ENCODE measurements at places on chromosomes 5 and 9.

DNA sequence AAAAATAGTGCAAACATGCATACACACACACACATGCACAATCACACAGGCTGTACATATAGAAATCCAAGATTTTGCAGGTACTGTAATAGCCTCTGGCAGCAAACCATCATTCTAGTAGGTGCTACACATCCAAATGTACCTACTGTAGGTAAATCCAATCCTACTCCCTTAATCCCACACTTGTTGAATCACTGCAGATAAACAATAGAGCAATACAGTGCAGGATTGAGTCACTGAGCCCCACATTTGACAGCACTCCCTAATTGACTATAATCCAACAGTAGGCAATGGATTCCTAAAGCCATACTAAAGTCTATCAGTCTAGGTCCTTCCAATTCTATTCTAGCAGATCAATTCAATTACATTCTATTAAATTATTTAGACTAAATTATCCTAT is 1640.5 kb upstream of the CDH9 start:
- no peak for DNase-seq

DNA sequence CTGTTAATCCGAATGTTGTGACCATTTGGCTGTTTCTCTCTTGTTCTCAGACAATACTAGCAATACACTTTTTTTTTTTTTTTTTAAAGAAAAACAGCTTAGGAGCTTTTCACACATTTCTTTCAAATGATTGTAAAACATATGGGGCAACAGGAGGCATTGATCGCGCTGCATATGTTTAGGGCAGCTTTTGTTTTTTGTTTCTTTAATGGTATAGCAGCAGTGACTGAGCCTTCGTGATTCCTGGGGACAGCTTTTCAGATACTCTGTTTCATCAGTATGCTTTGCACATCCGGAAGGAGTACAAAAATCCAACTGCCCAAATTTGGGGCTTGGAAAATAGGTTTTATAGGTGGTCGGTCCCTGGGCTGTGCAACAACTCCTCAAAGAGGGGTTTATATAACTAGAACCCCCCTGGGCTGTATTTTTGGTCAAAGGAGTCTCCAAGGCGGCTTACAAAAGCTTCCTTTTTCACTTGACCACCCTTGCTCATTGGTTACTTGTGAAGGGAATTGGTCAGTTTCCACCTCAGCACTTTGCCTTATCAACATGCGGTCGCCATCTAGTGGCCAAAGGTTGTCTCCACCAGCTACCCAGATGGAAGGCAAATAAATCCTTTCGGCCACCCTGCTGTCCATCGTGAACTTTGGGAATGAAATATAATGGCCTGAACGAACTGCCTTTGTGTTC is 91.8 kb downstream of the PDE6A start:
- DNase-seq = no peak

DNA sequence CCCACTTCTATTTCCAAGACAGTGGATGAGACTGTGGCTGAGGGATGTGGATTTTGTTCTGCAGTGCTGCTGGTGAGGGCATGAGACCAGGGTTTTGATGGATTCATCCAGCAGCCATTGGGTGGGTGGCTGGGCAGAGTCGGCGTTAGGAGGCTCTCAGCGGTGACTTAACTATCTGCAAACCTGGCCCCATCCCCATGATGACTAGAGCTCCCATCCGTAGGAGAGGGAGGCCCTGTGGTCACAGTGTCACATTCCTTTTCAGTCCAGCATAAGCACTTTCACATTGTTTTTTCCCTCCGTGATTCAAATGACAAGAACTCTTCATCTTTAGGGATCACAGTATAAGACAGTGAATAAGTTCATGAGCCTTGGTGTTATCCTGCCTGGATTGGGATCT is 60.4 kb upstream of the SPRY4 start:
- no peak for DNase-seq

DNA sequence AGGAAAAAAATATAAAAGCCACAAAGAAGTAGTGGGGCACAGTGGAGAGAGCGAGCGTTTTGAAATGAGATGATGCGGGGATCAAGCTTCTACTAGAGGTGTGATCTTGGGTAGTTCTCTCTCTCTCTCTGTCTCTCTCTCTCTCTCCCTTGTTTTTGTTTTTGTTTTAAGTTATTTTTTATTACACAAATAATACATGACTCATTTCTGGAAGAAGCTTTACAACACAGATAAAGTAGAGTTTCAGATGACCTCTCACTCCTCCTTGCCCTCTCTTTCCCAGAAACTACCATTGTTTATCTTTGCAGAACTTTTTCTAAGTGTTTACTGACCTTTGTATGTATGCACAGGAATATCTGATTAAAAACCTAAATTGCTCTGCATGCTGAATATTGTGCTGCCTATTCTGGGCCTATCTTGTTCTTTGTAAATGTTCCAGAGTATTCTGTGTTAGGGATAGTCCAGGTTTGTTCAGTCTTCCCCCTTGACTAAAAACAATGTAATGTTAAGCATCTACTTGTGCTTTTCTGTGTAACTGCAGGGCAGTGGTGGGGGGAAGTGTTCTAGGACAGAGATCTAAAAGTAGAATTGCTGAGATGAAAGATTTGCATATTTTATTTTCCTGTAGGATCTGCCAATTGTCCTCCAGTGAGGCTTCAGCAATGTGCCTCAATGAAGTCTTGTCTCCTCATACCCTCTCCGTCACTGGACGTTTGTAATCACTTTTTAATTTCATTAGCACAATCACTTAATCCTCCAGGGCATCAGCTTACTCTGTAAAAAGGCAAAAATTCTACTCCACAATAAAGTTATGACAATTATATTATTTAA is 52.0 kb downstream of the FYB1 start:
- no peak for DNase-seq

DNA sequence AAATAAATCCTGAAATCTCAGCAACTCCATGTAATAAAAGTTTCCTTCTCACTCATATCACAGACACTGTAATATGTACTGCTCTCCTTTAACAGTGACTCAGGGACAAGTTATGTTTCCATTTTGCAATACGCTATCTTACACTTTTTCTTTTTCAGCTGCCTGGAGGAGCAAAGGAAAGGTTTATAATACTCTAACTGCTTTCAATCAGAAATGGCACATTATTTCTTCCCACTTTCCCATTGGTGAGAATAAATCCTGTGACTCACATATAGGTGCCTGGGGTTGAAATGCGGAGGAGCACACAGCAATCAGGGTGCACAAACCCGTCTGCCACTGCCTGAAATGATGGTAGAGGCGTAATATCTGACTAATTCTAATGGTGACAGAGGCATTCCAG is 186.6 kb downstream of the HINT1 start:
- DNase-seq = no peak

DNA sequence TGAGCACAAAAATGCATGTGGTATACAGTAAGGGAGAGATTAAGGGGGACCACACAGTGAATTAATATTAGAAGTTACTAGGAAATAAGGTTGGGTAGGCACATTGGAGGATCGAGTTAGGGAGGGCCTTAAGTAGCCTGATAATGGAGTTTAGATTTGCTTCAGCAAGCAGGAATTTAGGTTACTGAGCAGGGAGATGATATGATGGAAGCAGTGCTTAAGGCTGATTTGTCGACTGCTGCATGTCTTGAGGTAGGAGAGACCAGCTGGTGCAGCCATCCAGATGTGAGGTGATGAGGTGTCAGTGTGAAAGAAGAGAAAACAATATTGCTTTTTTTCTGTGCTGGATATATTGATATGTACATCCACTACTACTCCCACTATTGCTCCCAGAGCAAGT is 55.2 kb upstream of the ACTBL2 start:
- no peak for DNase-seq

DNA sequence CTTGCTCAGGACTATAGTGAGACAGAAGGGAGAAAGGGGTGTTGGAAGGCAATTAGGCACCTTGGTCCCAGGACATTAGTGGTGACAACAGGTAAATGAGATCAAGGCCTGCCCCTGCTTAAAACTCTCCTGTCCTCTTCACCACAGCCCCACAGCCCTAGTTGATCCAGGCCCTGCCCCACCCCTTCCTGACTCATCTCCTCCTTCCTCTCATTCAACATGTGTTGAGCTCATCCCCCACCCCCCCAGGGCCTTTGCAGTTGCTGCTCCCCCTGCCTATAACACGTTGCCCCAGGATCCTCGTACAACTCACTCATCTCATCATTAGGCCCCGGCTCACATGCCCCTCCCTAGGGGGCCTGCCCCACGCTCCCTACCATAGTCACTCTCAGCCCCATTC is 66.8 kb downstream of the TSPAN17 start:
- DNase-seq = no peak

GRCh38 chr9:37046683-37047082 is 12.6 kb upstream of the PAX5 start:
- no peak for DNase-seq

DNA sequence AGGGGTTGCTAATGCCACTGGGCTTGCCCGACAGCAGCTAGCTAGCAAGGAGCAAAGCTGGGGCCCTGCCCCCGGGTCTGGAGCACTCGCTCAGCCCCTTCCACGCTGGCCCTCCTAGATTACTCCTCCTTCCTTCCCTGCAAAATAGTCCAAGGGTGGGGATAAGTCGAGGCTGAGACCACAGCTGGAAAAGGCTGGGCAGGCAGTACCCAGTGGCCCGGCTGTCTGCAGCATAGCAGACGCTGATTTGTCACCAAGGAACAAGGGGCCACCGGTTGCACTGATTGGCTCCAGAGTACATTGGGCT is 73.9 kb downstream of the ADAMTS2 start:
- no peak for DNase-seq

DNA sequence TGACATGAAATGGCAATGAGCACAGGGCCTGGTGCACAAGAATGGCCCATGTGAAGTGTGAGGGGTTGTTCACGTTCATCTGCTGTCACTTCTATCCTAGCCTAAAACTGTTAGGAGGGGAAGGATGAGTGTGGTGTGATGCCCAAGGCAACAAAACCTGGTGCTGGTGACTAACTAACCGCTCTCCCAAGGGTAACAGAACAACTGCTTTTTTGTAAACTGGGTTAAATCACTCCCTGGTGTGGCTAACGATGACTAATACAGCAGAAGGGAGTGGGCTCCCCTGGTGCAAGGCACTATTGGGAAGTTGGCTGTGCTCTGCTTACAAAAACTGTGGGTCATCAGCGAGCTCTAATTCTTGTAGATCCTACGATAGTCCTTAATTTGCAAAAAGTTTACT is 103.2 kb upstream of the VCAN start:
- no peak for DNase-seq

DNA sequence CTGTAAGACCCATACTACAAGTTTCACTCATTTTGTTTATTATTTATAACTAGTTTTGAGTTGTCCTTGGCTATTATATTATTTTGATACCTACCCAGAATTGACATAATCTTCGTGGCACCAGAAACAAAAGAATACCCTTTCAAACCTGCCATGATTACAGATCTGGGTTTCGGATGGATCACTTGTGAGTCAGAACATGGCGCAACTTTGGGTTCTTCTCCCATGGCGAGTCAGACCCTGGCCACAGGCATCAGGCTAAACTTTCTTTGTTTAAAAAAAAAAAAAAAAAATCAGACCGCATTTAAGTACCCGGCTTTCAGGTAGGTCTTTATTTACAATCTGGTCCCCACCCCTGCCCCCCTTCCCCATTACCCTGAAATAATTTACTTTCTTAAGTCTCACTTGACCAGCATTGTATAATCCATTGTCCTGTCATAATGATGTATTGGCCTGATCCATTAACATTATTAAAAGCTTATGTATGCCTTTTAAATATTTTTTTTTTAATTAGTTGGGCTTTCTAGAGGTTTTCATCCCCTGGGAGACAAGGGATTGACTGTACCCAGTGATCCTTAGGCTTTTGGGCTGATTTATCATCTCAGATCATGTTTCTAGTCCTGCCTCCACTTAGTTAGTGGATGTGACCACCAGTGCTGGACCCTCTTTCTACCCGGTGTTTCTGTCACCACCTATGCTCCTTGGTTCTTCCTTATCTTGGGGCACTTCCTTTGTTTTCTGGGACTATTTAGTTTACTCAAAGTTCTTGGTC is 43.9 kb downstream of the F2RL2 start:
- DNase-seq = no peak

- no peak for DNase-seq
Measured at GRCh38 chr5:143499480-143500114, 96.1 kb upstream of the NR3C1 start.

DNA sequence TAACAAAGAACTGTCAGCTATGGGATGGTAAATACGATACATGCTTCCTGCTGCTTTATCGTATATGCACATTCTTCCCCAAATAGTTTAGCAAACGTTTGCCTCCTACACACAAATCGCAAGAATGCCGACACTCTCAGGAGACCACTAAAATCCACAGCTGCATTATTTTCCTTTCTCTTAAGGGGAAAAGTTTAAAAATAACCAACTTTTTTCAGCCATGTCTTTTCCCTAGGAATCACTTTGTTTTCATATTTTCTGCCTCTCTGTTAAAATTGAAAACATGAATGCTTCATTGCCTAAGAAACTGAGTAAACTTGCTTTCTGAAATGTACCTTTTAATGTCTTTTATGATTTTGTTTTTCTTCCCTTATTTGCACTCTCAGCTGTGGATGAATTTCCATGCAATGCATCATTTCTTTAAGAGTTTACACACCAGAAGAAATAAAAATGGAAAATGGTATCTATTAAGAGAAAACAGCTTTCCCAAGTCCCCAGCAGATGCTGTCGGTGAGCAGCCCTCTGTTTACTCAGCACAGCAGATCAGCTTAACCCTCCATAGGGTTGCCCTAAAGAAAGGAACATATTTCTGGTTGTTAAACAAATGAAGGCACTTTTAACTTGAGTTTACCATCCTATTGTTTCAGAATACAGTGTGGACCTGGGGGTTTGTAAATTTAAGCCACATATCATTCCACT is 66.2 kb downstream of the IZUMO3 start:
- DNase-seq = no peak

- DNase-seq = no peak
Measured at GRCh38 chr5:29169886-29170285, 2023.6 kb upstream of the CDH6 start.

DNA sequence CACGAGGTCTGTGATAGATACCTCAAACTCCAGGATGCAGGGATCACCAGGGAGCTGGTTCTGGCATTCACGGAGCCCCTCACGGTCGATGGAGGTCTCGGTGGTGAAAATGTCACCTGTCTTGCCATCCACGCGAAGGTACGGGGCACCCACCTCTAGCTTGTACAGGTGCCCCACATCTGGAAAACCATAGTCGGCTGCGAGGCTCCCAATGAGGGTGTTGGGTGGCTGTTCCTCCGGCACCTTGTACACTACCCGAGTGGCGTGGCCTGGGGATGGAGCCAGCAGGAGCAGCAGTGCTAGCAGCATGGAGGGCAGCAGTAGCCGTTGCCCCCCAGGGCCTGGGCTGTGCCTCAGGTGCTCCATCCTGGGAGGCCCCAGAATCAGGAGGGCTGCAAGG is 9.2 kb downstream of the PCDH1 start:
- DNase-seq = no peak

DNA sequence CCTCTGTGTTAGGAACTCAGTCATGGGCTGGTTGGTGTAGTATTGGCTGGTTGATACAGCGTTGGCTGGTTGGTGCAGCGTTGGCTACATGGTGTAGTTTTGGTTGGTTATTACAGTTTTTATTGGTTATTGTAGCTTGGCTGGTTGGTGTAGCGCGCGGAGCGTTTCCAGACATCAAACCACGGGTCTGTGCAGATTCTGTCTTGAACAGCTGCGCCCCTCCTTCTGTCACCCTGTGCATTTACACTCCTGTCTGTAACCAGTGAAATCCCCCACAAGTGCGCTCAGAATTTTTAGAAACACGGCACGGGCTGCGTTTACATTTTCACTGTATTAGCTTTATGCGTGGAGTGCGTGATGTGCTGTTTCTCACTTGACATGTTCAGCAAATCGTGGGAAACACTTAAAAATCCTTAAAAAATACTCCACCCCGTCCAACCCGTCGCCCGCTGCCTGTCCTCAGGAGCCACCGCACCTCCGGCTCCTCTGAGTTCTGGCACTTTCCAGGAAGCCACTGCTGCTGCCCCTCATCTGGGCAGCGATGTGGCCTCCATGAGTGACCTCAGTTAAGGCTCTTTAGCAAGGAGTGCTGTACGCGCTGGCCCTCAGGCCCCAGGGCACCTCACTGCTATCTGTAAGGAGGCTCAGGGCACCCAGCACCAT is 20.8 kb downstream of the NKD2 start:
- no peak for DNase-seq
